Posterior cingulate gyrus (tissue), 11 donors: ENCODE measurements at places on chromosomes 5 and 9.

- DNase-seq, result no peak
Measured at GRCh38 chr5:5685737-5686136, 263.3 kb downstream of the ICE1 start.

DNA sequence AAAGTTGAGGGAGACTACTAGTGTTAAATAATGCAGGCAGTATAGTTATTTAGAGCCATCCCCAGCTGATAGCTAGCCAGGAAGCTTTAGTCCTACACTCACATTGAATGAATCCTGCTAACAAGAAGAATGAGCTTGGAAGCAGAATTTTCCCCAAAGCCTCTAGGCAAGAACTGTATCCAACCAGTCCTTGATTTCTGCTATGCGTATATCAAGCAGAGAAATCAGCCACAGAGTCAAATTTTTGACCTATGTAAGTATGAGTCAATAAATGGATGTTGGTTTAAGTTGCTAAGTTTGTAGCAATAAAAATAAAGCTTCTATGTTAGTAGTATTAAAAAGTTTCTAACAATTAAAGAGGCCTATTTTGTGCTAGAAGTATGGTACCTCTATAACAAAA is 672.1 kb upstream of the CHD1 start:
- DNase-seq, result no peak

DNA sequence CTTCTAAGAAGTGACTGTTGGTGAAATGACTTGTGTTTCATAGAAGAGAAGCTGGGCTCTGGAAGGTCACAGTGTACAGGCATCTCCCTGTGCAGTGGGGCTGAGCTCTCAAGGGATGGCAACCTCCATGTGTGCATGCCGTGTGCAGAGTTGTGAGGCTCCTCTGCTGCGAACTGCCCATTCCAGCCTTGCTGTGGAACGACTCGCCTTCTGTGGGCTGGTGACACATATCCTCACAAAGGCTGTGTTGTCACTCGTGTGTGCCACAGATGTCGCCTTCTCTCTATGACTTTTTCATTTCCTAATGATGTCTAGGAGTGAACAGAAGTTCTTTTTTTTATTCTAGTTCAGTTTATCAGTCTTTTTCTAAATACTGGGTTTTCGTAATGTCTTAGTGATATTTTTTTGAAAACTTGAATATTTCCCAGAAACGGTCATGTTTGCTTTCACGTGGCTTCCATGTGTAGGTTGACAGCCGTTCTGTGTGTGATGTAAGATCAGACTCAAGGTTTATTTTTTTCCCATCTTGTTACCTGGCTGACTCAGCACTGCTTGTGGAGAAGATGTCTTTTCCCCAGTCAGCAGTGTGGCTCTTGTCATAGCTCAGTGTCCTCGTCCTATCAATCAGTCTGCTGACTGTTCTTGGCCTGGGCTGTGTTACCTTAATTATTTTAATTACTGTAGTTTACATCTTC is 57.3 kb upstream of the CACNA1B start:
- DNase-seq, result peak; percentile 89

GRCh38 chr9:32603914-32604852 is 31.2 kb upstream of the NDUFB6 start:
- no peak for DNase-seq

- DNase-seq, result no peak
Measured at GRCh38 chr5:116766470-116766947, 191.9 kb upstream of the SEMA6A start.

GRCh38 chr9:129549684-129550083 is 71.2 kb downstream of the C9orf50 start:
- DNase-seq, result peak; percentile 98
